Stimulated activated CD4-positive, alpha-beta T cell treated with anti-CD3 and anti-CD28 coated beads, Interleukin-1b, Interleukin-23, amount 100 ng/mL, for 4 hours (primary cell): ENCODE measurements at places on chromosomes 11 and 22.

- no peak for DNase-seq
Measured at GRCh38 chr11:2298795-2299761, 2.6 kb downstream of the C11orf21 start.

DNA sequence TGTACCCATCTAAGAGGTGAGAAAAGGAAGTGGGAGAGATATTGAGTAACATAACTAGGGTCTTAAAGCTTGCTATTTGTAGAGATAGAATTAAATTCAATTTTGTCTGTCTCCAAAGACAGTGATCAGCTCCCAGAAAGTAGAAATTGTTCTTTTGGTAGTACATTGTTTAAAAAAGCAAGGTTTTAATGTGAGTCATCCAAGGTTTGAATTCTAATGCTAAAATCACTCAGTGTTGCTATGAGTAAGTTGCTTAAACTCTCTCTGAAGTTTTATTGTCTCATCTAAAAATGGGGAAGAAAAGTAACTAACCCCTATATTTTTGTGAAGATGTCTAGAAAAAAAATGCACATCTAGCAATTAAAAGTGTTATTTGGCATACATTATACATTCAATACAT, 1004.5 kb upstream of the CCDC90B start:
- DNase-seq: no peak

DNA sequence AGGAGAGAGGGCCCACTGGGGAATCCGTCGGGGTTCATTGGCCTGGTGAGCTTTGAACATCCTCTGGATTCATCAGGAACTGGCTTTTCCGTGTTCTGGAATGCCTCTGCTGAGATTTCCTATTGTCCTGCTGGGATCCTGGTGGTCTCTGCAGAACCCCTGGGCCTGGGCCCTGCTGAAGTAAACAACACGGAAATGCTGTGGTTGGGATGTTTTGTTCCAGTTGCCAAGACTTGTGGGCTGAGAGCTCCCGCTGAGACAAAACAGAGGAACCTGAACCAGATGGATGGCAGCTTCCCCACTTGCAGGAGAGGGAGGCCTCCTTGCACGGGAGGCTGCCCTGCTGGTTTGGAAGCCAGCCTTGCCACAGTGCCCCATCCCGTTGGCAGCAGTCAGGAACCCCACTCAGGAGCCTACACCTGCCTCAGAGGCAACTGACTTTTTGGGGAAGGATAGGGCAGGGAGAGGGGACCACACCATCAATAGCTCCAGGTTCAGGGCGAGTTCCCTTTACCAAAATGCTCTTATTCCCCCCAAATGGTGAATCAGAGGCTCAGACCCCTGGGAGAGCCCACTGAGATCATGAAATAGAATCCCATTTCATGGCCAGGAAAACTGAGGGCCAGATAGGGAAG, 60.7 kb downstream of the LRRC32 start:
- no peak for DNase-seq

GRCh38 chr22:35660291-35661127, 12.3 kb downstream of the APOL6 start:
- no peak for DNase-seq

DNA sequence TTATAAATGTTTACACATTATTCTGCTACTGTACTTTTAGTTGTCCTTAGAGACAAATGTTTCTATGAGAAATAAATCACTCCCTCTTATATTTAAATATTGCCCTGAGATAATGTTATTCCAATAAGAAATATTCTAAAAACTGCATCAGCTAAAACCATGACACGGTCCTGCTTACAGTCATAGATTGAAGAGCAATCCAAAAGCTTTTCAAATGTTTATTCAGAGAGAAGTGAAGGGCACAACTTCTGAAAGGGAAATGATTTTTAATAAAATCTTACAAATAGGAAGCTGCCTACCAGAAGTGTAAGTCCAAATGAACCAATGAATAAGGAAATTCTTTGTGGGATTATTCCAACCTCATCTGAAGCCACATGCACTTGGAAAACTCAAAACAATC, 49.2 kb downstream of the STK33 start:
- no peak for DNase-seq

- no peak for DNase-seq
Measured at GRCh38 chr22:42969348-42969975, 45.5 kb downstream of the PACSIN2 start.

GRCh38 chr11:118397448-118397847, 4.0 kb upstream of the ATP5MG start:
- no peak for DNase-seq

GRCh38 chr22:46428602-46429324, 93.2 kb downstream of the TRMU start:
- DNase-seq: no peak
